ENCODE measurements at places on chromosomes 7 and 10.

DNA sequence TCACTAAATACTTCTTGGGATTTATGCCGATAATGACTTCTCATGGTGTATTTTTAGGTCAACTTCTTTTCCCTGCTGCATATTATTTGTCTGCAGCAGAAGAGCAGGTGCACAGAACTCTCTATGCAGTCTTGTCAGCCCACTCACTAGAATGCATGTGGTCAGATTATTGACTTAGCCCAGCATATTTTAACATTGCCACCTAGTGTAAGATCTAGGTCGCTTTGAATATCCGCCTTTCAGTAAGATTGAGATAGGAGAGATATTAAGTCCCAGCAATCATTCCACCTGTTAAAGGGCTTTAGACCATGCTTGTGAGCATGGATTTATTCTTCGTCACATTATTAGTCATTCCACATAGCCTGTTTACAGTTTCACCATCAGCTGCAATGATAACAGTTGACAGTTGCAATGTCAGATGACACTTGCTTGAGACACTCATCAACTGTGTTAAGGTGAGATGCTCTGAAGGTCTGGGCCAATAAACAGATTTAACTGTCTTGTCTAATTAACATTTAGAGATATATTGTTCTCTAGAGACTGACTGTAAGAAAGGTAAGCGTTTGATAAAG lies 491.7 kb downstream of the ARL4A start:
- DNase-seq: no peak

DNA sequence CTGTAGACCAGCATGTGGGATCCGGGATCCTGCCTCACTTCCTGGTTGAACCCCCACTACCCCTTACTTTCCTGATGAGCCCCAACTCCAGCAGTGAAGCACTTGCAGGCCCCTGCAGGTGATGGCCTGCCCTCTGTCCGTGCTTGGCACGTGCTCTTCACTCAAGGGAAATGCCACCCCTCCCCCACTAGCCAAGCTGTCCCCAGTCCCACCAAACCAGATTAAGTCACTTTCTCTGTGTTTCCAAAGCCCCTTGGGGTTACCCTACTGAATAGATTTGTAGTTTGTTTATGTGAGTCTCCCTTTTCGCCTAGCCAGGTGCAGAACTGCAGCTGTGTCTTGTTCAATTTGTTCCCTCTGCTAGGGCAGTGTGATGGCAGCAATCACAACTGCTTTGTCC lies 121.7 kb downstream of the WDFY4 start:
- DNase-seq: no peak

GRCh38 chr10:122503012-122503411 lies 41.7 kb downstream of the HTRA1 start:
- DNase-seq: no peak

DNA sequence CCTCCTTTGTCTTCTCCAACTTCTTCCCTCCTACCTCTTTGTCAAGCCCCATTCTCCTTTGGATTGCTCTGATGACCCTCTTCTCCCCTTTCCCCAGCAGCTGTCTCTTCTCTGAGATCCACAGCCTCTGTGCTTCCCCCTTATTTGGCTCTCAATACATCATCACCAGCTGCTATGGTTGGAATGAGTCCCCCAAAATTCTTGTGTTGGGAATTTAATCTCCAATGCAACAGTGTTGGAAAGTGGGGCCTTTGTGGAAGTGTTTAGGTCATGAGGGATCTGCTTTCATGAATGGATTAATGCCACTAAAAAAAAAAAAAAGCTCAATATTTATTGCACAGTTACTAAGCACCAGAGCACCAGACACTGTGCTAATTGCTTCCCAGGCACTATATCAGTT lies 39.2 kb upstream of the FRMD4A start:
- DNase-seq: no peak

DNA sequence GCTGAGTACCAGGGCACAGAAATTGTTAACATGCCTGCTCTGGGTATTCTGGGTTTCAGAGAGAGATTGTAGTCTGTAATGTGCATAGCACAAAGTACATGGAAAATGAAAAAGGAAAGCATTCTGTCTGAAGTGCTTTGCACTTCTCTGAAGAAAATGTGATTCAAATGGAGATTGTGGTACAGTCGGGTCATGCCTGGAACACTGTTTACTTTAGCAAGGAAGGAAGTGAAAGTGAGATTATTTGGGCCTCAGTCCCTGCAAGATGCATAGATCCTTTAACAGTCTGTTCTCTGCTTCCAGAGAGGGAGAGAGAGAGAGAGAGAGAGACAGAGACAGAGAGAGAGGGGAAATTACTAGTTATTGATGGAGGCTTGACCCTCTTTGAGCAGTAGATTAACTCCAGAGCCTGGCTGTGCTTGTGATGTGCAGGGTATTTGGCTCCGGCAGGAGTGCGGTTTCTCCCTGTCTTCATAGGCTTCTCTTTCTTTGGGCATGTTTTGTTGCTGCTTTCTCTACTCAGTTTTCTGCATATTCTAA lies 5.4 kb downstream of the VWC2 start:
- no peak for DNase-seq

GRCh38 chr10:106938513-106938912 lies 226.0 kb downstream of the SORCS1 start:
- DNase-seq: no peak

DNA sequence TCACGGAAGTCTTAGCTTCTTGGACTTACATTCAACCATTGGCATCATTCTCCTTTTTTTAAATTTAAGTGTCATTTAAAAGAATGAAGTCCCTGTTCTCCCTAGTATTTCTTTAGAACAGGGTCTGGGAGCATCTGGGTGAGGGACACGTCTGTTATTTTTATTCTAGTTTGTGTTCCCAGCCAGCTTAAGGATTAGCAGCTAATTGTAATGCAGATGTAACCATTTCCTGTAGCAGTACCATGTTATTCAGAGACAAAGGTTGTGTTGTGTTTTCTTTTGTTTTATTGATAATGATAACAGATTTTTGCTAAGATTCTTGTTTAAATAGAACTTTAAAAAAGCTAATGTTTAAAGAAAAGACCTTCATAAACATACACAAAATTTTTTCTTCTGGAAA lies 34.3 kb downstream of the BMS1 start:
- no peak for DNase-seq

DNA sequence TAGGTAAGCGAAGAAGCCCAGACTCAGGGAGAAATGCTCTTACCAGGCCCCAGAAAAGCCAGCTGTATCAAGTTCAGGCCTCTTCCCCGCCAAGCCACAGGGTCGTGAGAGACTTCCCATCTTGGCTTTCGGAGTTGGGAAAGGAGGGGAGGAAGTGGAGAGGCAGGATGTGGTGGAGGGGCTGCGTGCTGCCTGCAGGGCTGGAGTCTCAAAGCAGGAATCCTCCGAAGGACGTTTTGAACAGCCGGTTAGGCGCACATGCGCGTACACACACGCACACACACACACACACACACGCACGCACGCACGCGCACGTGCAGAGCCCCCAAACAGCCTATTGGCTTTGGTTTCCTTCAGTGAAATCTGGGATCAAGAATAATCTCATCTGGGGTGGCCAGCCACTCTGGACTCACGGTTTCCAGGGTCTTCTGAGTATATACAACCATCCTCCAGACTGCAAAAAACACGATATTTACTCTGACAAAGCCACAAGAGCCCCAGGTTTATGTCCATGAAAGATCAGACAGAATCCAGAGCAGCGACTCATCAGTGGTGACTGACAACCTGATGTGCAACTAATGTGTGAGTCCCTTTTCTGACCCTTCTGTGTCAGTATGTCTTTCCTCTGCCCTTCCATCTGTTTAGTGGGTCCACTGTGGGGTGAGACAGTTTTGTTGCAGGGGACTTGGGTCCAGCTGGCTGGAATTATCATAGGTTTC lies 115.0 kb upstream of the ZNF438 start:
- DNase-seq: no peak

GRCh38 chr10:21273400-21273968 lies 252.0 kb downstream of the SKIDA1 start:
- DNase-seq: no peak

- no peak for DNase-seq
Measured at GRCh38 chr7:154503962-154504550, 451.9 kb downstream of the DPP6 start.

GRCh38 chr10:17409170-17409733 lies 45.1 kb downstream of the ST8SIA6 start:
- DNase-seq: no peak

DNA sequence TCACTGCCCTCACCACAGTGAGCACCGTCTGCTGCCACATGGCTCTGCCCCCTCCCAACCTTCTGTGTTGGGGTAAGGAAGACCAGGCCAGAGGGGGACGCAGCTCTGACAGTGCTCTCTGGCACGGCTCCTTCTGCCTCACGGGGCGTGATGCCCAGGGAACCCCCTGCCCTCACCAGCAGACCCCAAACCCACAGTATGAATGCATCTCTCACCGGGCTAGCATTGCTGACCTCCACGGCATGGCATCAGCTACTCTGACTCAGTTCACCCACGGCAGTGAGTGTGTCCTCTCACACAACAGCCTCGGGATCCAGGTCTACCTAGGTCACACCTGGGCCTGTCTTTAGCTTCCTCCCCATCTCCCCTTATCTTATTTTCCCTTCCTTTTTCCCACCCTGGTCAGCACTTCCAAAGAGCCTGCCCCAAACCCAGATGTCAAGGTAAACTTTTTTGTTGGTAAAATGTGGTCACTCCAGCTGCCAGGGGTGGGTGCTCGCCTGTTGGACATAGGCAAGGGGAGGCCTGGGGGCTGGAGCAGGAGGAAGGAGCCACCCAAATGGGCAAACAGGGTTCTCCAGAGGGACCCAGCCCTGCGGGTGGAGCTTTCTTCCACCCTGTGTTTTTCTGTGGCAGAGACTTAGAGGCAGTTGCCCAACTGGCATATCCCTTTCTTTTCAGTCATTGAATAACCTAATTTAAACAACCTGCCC lies 4.4 kb downstream of the CALML3 start:
- no peak for DNase-seq

- no peak for DNase-seq
Measured at GRCh38 chr7:27143950-27144780, 684 bp upstream of the HOXA5 start.

GRCh38 chr10:81157681-81158080 lies 620.0 kb downstream of the SH2D4B start:
- no peak for DNase-seq

DNA sequence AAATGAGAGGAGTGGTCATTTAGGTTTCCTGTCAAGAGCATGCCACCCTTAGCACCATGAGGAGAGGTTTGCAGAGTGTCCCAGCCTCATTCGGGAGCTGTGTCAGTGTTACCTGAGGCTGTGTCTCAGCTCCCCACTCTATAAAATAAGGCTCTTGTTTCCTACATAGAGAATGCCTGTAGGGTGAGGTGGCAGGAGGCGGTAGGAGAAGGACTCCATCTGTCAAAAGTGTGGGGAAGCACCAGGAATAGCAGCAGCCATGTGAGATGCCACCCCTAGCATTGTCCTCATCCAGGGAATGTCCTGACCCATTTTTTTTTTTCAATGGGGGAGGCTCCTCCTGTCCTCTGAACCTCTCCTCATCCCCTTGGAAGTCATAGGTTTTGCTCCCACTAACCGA lies 451.2 kb downstream of the PLXNA4 start:
- DNase-seq: no peak

GRCh38 chr10:33660329-33660728 lies 325.9 kb upstream of the NRP1 start:
- DNase-seq: no peak

DNA sequence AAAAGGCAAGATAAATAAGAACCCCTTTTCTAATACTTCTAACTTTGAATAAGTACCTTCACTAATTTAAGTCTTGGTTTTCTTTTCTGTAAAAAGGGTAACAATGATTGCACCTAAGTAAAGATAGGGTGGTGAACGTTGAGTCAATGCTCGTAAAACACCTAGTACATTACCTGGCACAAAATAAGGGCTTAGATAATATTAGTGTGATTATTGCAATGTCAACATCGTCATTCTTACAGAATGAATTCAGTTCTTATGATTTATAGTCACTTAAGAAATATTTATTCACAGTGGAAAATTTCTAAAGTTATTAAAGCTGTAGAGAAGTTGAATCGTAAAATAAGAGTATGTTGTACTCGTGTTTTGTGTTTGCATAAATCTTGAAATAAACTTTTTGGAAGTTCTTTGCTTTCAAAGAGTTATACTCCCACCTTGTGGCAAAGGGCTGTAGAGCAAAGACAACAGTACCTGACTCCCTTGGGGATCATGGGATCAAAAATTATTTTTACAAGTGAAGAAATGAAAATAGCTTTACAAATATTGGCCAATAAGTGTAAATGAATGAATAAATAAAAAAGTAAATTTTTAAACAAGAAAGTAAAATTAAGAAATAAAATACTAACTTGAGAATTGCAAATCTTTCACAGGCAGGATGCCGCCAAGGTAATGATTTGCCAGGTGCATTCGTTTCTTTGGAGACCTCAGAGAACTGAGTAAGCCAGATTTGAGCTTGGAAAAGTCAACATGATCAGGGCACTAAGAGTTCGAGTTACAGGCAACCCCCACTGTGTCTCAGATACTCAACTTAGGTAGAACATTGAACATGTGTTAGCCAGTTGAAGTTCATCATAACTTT lies 285.8 kb upstream of the CACNA2D1 start:
- peak; percentile 2 for DNase-seq

DNA sequence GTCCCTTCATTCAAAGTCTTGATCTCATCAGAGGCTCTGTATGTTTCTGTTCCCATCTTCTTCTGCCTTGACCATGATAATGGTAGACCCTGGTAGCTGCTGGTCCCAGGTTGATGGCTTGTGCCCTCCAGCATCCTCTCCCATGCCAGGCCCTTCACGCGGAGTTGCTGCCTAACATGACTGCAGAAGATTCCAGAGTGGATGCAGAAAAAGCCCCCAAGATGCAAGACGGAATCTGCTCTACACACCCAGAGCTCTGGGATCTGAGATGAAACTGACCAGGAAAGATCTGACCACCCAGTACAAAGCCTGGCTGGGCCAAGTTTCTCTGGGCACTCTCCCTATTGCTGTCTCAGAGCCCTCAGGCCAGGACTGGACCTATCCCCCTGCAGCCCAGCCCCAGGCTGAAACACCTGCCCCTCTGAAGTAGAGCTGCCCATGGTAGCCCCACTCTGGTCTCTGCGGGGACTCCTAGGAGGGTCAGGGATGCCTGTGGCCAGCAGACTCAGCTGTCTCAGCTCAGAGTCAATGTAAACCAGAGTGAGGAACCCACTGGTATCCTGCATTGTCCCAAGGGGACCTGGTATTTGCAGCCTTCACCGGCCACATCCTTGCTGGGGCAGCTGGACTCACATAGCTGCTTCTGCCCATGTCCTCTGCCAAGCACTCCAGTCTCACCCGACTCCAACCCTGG lies 9.5 kb upstream of the FRMD4A start:
- no peak for DNase-seq

DNA sequence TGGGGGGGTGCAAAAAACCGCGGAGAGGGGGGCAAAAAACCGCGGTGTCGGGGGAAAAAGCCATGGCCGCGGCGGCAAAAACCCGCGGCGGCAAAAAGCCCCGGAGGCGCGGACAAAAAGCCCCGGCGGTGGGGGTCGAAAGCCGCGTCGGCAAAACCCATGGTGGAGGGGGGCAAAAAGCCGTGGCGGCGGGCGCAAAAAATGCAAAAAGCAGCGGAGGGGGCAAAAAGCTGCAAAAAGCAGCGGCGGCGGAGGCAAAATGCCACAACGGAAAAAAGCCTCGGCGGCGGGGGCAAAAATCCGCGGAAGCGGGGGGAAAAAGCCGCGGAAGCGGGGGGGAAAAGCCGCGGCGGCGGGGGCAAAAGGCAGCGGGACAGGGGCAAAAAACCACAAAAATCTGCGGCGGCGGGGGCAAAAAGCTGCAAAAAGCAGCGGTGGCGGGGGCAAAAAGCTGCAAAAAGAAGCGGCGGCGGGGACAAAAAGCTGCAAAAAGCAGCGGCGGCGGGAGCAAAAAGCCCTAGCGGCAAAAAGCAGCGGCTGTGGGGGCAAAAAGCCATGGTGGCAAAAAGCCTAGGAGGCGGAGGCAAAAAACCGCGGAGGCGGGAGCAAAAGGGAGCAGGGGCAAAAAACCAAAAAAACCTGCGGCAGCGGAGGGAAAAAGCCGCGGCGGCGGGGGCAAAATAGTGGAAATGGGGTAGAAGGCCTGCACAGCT lies 418.9 kb downstream of the ZNF716 start:
- no peak for DNase-seq
